Effector memory CD8-positive, alpha-beta T cell (primary cell): ENCODE measurements at places on chromosomes 11 and 22.

DNA sequence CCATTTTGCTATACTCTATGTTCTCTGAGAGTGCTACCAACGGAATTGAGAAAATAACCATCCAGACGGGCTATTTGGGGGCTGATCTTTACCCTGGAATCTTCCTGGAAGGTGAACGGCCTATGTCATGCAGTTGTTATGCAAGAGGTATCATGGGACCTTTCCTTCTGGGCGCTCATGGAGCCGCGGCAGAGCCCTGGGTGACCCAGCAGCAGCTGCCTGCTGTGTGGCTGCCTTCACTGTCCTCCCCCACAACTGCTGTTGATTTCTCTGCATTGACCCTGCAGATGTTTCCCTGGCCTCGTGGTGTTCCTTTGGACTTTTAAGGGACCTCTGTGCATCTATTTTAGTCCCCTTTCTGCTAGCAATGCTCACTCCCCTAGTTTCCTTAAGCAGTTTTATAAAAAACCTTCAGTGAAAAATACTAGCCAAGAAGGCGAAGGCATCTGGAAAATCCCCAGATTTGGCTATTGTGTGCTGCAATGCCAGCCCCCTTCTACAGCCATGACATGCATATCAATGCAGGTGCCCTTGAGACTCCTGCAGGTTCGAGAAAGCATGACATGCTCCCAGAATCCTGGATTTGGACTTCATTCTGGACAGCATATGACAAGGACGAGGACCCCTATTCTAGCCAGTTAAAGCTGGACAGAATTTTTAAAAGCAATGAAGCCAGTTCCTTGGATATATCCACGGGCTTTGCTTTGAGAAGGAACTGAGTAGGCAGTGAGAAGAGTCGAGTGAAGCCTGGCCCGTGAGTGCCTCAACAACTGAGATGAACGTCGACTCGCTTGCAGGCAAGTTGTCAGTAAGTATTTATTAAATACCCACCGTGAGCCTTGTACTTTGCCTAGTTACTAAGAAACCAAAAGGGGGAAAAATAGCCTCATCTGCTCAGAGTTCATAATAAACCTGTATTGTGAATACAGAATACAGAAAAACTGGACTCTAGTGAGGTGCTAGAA is at the start of gene SLC25A18:
SLC25A18 (plus strand) TSS at position 593 of the 965 bp plus-strand sequence. CDS start 16,447 bp downstream, outside the sequence.
- DNase-seq: no peak

GRCh38 chr22:49042066-49042465 is 785.6 kb downstream of the BRD1 start:
- no peak for DNase-seq

- DNase-seq: peak; percentile 81
These were observed 1.5 kb upstream of the WNT11 start for GRCh38 chr11:76207642-76208401.

DNA sequence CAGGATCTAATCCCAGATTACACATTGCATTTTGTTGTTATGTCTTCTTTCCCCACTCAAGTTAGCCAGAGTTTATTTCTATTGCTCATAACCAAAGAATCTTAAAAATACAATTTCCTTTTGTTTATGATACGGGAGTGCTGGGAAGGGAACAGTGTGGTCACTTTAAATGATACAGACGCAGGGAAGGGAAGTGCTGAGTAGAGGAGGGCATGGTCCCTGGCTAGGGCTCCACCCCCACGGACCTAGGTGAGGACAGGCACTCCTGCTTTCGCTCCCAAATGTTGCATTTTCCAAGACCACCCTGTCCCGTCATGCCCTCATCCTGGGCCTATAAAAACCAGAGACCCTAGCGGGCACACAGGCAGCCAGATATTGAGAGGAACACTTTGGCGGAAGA is 30.6 kb upstream of the NARS2 start:
- DNase-seq: no peak

GRCh38 chr11:8224161-8224591 is 39.5 kb downstream of the LMO1 start:
- no peak for DNase-seq

- DNase-seq: no peak
These were observed 15.0 kb downstream of the APOBEC3F start for GRCh38 chr22:39055658-39056057.

GRCh38 chr11:42960521-42961088 is 351.2 kb upstream of the API5 start:
- DNase-seq: no peak

DNA sequence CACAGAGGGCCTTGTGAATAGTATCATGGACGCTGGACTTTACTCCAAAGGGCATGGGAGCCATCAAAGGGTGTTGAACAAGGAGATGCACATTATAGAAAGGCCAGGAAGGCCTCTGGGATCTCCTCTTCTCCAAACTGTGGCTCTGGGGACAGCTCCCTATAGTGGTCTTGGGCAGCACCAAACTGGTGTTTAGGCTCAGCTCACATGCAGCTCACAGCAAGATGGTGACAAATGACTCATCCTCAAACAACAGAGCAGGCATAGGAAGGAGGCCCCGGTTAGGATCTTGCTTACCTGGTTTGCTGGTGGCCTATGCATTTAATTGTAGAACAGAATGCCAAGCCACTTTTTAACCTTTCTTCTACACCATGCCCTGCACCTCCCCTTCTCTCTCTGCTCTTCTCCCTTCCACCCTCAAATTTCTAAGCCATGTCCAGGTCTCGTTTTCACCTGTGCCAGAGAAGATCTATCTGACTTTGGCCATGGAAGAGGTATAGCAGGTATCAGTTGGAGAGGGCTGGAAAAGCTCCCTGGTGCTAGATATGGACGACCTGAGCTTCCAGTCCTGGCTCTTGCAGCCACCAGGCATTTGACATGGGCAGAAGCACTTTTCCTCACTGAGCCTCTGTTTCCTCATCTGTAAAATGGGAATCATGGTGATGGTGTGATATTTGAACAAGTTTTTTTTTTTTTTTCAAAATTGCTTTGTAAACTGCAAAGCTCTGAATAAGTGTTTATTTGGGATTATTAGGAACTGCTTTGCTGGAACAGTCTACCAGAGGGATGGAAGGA is 14.4 kb upstream of the EHF start:
- no peak for DNase-seq

- no peak for DNase-seq
These were observed 86.8 kb upstream of the OR4B1 start for GRCh38 chr11:48129697-48130395.

- no peak for DNase-seq
These were observed 7.1 kb upstream of the CDC42EP2 start for GRCh38 chr11:65307298-65308229.

DNA sequence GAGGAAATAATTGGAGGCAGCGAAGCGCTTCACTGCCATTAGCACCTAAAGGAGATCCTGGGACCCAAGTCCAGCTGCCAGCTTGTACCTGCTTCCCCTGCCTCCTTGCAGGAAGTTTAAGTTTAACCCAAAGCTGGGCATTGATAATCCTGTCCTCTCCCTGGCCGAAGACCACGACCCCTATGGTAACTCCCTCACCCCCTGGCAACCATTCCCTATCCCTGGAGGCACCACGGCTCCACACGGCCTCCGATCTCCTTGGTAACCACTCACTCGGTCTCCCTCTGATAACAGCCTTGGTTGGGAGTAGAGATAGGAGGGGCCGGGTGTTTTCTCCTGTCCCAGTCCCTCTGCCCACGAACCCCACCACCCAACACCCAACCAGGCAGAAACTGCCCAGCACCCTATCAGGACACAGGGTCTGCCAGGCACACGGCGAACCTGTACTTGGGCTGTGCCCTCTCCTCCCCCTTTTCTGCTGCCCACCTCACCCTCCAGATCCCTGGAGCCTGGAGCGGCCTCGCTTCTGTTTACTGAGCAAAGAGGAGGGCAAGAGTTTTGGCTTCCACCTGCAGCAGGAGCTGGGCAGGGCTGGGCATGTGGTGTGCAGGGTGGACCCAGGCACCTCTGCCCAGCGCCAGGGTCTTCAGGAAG is 833 bp downstream of the NHERF4 start:
- DNase-seq: no peak

DNA sequence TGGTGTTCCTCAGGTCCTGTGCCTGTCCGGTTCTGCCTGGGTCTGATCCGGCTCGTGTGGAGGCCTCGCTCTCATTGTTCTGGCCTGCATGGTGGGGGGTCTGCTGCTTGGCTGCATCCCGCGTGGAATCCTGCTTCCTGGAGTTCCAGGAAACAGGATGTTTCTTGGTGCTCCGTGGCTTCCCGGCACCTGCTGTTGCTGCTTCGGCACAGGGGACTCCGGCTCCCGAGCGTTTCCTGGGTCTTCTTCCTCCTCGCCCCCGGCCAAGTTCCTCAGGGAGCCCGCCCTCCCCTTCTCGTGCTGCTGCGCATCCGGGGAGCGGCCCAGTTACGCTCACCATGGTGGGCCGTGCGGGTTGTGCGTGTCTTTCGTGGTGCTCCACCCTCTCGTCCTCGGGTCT is 29.9 kb downstream of the GLB1L2 start:
- no peak for DNase-seq

DNA sequence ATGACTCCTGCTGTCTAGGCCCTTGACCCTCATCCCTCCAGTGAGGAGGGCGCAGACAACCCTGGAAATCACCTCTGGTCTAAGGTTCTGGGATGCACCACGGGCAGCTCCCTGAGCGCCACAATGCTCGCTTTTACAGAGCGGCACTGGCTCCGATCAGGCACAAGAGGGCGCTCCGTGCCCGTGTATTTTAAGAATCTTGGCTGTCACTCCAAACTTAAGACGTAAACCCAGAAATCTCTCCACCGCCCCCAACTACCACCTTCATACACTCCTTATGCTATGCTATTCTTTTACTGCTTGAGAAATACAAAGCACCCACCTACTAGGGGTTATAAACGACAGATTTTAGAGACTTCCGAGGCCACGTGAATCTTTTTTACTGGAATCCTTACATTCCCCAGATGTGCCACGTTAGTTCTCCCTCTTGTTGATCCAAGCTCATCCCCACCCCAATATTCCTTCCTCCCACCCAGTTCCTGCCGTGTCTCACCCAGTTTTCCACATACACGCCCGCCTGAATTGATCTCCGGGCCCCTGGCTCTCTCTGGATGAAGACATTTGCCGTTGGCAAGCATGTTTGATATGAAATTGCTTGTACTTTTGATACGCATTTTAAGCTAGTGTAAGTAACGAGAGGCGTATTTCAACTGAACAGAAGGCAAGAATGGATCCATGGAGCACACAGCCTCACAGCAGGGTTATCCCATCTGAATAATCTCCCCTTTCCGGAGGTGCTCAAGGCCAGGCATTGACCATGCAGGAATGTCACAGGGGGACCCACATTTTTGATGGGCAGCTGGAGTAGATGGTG is 453.5 kb downstream of the OPCML start:
- no peak for DNase-seq

GRCh38 chr22:49971232-49972162 is 10.9 kb downstream of the PIM3 start:
- DNase-seq: no peak

DNA sequence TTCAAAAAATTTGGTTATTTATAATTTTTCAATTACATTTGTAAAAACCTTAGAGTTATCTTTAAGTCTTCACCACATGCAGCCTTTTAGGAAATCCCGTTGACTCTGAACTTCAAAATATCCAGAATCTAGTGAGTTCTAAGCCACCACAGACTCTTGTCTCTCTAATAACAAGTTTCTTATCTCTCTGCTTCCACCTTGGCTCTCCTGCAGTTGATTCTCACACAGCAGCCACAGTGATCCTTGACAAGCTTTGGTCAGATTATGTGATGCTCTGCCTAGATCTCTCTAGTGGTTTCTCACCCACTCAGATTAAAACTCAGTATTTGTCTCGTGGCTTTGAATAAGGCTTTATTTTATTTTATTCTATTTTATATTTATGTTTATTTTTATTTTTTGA is 8.6 kb downstream of the HSD17B12 start:
- DNase-seq: no peak

GRCh38 chr11:111514216-111515031 is at the start of gene HOATZ:
Gene HOATZ, plus strand, starts transcription at chr11:111514778. Its CDS starts 7 bp downstream, at chr11:111514785.
- no peak for DNase-seq

DNA sequence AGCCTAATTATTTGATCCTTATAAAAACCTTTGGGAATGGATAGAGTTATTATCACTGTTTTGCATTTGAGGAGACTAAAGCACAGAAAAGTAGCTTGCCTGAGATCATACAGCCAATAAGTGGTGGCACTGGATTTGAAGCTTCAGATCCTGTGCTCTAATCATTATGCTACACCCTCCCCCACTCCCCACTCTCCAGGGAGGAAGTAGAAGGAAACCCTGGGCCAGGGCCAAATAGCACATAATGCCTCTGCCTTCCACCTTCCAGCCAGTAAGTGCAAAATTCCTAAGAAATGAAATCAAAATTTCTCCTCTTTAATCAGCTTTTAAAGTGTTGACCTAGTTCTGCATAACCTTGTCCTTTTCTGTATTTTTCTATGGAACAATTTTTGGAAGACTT is 61.6 kb downstream of the SIK2 start:
- DNase-seq: no peak

DNA sequence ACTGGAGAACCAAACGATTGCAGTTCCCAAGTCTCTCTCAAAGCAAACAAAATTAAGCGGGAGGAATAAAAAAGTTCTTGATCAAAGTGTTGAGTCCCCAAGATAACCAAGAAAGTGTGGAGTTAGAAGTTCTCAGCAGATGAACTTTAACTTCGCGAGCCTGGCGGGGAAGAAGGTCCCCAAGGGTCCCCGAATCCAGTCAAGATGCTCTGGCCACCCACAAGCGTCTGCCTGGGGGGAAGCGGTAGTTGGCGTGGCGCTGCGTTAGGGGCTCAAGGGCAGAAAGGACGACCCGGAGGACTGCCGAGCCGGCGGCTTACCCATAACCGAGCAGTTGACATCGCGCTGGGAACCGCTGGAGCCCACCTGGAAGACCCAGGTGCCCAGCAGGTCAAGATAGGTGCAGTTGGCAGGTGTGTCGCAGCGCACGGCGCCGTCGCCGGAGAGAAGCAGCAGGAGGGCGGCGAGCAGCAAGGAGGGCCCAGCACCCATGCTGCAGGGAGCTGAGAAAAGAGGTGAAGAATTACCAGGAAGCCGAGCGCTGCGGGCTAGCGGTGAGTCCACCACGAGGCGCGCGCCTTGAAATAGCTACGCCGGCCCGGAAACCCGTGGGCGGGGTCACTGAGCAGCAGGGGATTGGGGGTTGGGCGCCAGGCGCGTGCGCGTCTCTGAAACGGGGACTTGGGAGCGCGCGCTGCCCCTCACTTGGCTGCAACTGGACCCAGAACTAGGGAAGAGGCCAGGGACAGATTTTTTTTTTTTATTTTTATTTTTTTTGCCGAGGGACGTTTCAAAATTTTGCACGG is at the start of gene CTSC:
CTSC (minus strand) TSS at position 556 of the 806 bp plus-strand sequence; CDS start at position 492, 64 bp downstream.
- peak; percentile 92 for DNase-seq

GRCh38 chr11:30453705-30454104 is 130.8 kb downstream of the ARL14EP start:
- DNase-seq: no peak

- no peak for DNase-seq
These were observed 1.5 kb downstream of the KREMEN1 start for GRCh38 chr22:29074276-29074772.

- DNase-seq: no peak
These were observed 5.0 kb upstream of the DGKZ start for GRCh38 chr11:46342239-46342638.
